ENCODE measurements at places on chromosomes 3 and 15.

DNA sequence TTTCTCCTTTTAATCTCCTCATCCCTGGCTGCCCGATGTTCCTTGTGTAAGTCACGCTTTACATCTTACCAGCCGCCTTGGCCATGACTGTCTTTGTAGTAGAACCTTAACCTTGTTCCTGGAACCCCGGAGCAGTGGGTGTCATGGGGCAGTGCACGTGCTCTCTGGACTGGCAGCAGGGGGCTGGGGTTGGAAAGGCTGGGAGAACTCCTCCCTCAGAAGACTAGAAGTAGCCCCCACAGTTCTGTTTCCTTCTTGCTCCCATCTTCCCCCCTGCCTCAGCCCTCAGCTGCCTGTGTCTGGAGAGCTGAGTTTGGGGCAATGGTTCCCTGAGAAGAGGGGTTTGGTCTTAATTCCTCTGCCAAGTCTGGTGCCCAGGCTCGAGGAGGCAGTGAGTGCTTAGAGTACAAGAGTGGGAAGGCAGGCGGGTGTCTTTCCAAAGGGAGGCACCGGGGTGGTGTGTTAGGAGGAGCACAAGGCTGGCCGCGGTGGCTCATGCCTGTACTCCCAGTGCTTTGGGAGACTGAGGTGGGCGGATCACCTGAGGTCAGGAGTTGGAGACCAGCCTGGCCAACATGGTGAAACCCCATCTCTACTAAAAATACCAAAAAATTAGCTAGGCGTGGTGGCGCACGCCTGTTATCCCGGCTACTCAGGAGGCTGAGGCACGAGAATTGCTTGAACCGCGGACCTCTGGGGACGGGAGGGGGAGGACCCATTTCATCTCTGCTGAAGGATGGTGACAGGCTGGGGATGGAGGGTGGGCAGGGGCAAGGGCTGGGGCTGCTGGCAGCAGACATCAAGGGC lies 100.4 kb downstream of the VGLL4 start:
- no peak for DNase-seq

DNA sequence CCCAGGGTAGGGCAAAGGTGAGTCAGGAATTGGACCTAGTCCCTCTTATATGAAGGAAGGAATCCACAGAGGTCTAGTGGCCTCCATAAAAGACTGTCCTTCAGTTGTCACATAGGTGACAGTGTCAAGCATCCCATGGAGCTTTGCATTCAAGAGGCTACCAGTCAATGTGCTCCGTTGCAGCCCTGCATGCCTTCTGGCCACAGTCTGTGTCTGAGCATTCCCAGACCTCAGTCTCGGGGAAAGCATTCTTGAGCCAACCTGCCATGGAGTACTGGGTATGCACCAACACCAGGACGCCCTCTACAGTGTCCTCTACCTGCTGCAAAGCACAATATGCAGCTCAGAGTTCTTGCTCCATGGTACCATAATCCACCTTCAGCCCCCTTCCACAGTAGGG lies 46.7 kb upstream of the VGLL3 start:
- no peak for DNase-seq

DNA sequence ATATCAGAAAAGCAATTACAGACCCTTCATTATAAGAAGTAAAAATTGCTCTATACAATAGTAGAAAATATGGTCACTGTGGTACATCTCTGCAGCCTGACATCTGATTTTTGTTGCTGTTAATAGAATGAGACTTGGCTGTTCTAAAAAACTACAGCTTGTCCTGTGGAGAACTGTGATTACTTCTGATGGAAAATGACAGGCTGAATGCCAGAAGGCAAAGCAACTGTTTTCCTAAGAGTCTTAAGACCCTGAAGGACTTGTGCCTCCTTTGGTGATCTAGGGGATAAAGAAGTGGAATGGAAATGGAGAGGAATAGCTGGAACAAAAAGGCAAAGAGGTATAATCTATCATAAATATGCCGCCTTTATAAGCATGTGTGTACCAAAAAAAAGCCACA lies 314.8 kb downstream of the BCHE start:
- DNase-seq, result no peak

DNA sequence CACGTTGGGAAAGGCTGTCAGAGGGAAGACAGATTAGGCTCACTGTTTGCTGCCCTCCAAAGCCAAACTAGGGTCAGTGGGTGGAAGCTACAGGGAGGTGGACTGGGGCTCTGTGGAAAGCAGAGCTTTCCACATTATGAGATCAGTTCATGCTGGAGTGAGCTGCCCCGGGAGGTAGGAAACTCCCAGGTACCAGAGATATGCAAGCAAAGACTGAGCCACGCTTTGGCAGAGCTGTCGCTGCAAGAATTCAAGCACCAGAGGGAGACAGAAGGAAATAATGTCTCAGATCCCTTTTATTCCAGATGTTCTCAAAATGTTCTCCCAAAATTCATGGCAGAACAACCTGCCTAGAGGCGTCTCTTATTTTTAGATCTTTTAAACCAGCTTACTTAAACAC lies 286.6 kb downstream of the WDR72 start:
- no peak for DNase-seq

- DNase-seq, result no peak
Measured at GRCh38 chr3:129602309-129602708, 4.2 kb downstream of the PLXND1 start.

All from activated gamma-delta T cell (primary cell).